ENCODE measurements at places on chromosomes 5 and 9. TPM values are rescaled to one million over a fixed set of nuclear protein-coding genes. Genes with fewer than 3 reads are reported as not detected.

DNA sequence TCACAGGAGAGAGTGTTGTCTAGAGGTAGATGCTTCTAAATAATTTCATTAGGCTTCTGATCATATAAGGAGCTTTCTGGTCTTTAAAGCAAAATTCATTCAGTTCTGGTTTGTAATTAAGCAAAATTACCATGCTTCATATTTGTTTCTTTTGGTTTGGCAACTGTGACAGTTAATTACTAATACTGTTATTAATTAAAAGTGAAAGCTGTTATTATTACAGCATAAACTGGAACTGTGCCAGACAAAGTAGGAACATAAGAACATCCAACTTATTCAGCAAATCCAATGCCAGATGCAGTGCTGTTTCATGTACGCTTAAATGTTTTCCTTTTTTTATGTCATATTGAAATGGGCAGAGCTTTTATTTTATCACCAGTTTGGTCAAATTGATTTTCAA, 70.4 kb upstream of the DAB2 start:
- peak; percentile 45 for DNase-seq

- DNase-seq = no peak
These were observed 2326.0 kb upstream of the ACO1 start for GRCh38 chr9:30058463-30058862.

DNA sequence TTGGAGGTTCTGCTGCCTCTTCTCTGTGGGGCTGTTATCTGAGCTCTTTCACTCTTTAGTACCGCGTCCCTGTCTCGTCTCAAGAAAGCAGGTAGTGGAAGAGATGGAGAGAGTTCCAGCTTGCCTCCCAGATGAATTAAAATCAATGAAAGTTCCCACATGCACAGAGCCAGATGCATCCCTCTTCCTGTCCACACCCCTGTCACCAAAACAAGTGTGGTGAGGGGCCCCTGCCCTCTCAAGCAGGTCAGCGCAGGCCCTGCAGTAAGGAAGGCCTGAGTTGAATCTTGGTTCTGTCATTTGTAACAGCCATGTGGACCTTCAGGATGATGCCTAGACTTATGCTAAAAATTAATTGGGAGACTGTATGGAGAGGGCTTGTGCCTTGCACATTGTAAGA, 26.9 kb downstream of the GALNT10 start:
- DNase-seq = no peak

- no peak for DNase-seq
These were observed 34.5 kb downstream of the COL15A1 start for GRCh38 chr9:98978231-98978681.

DNA sequence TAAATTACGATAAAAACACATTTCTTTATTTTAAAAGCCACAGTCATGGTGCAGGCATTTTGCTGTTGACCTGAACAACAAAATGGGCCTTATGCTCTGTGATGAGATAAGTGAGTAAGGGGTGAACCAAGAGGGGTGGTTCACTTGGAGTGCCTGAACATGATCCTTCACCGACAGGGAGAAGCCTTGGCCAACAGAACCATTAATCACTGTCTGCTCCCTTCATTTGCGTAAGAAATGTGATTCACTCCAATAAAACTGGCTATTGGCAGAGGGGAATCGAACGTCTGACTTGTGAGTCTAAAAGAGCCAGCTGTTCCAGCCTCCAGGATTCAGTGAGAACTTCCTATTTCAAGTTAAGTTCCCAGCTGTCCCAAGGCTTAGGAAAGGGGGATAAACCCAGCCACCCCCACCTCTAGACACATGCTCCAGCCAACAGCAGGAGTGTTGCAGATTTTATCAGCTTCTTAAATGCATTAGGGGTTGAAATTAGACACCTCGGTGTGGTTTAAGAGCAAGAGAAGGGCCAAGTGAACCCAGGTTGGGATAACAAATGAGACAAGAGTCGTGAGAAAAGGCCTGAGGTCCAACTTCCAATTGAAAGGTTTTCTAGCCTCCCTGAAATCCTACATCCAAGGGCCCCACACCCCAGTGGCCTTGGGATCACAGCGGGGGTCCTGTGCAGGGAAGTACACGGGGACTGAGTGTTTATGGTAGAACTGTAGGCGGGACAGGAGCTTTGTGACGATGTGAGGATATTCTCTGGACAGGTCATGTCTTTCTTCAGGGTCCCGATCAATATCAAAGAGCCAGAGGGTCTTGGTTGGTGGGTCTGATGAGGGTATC, 131.4 kb upstream of the LHFPL2 start:
- no peak for DNase-seq

DNA sequence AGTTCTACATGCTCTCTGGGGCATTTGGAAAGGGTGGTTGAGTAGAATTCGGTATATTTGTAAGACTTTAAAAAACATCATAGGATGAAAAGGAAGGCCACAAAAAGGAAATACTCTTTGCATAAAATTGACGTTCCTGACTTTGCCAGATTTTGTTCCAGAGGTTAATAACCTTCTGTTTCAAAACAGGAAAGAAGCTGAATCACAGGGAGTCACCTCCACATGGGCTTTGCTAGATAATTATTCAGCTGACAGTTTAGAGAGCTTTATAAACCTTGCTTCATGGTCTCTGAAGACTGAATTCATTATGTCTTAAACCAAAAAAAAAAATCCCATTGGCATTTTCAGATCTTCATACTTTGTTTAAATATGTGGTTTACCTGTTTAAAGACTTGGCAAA, 203.7 kb downstream of the SEMA6A start:
- DNase-seq = peak; percentile 84

SLC46A2 gene
- total RNA-seq = not detected

GRCh38 chr5:78541086-78541654, 107.4 kb downstream of the LHFPL2 start:
- DNase-seq = no peak

SLCO4C1 gene
- not detected for total RNA-seq

KCNV2 gene
- total RNA-seq = not detected

GRCh38 chr5:174751154-174752000, 27.0 kb downstream of the MSX2 start:
- DNase-seq = no peak

PAEP gene
- total RNA-seq = not detected

- DNase-seq = no peak
These were observed 8.6 kb downstream of the G3BP1 start for GRCh38 chr5:151780348-151780747.

FBP2 gene
- total RNA-seq = not detected

GRCh38 chr5:31396611-31397295, 135.1 kb downstream of the DROSHA start:
- DNase-seq = no peak

DNA sequence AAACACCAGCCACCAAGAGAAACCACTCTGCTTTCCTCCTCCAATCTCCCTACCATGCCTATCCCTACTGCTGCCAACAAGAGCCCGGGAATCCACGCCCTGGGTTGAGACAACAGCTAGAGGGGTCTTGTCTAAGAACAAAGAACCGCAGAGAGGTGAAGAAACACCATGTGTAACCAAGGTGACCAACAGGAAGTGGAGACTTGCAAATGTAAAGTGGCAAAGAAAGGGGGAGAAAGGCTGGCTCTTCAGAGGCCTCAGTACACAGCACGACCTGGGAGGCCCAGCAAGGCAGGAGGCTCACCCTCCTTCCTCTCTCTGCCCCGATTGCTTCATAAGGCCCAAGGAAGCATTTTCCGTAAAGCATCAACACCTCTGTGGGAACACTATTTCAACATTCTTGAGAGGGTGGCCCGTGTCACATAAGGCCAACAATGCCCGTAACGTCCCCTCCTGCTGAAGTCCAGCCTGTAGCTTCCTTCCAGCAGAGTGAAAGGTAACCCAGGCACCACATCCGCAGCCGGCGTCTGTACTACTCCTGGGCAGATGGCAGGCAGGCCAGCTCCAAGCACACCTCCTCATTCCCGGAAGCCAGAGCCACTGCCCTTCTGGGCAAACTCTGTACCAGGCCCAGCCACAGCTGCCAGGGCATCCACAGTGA, 18.3 kb downstream of the CCNJL start:
- DNase-seq = no peak
